ENCODE measurements at places on chromosomes 3 and 15. TPM values are rescaled to one million over a fixed set of nuclear protein-coding genes. Genes with fewer than 3 reads are reported as not detected.

GRCh38 chr15:46213551-46213950 is 578.7 kb downstream of the SQOR start:
- DNase-seq: no peak

The CYP1A1 gene
- polyA plus RNA-seq: 0.54 TPM

- peak; percentile 47 for DNase-seq
These were observed 98.6 kb downstream of the FBLN2 start for GRCh38 chr3:13647298-13648059.

The PRSS50 gene
- 0.78 TPM for polyA plus RNA-seq

GRCh38 chr3:135973841-135974240 is 8.3 kb downstream of the PPP2R3A start:
- no peak for DNase-seq

The MKRN3 gene
- polyA plus RNA-seq: 2.6 TPM

DNA sequence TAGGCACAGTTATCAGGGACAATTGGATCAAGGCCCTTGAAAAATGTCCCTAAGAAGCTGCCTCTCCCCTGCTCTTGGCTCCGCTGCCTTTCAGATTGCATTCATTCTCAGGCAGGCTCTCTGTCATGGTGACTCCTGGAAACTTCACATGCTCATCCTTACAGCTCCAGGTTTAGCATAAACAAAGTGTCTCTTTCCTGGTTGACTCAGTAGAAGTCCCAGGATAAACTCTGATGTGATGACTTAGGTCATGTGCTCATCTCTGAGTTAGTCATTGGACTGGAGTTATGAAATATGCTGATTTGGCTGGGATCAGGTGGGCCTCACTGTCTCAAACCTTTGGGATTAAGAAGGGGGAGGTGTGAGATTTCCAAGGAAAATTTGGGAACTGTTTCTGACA is 243.8 kb downstream of the ZNF621 start:
- DNase-seq: no peak

- no peak for DNase-seq
These were observed 19.4 kb upstream of the MFSD1 start for GRCh38 chr3:158782283-158782989.

- no peak for DNase-seq
These were observed 6.1 kb upstream of the ZNF609 start for GRCh38 chr15:64454282-64454681.

The NUP210 gene
- 17.6 TPM for polyA plus RNA-seq

All from left lung (tissue), 14 donors.